ENCODE measurements at places on chromosomes 1 and 21.

- DNase-seq, result no peak
These were observed 101.0 kb upstream of the NFIA start for GRCh38 chr1:60981357-60981756.

GRCh38 chr1:181113059-181113641, 24.6 kb downstream of the IER5 start:
- no peak for DNase-seq

- no peak for DNase-seq
These were observed 10.9 kb downstream of the LSS start for GRCh38 chr21:46217511-46218196.

GRCh38 chr1:54347955-54348699, 58.1 kb downstream of the SSBP3 start:
- no peak for DNase-seq

DNA sequence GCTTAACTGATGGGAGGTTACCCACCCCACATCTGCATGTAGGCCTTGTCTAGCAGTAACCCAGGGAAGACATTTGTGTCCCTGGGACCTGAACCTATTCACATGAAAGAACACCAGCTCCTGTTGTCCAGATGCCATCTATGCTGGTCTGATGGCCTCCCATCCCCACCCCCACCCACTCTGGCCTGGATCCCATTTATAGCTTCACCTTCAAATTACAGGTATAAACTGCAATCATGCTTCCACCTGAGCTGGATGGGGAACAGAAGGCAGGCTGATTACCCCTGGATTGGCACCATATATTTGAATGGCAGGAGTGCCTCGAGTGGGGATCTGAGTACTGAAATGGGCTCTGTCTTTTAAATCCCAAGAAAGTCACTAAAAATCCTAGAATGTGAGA, 312.7 kb upstream of the USP24 start:
- no peak for DNase-seq

DNA sequence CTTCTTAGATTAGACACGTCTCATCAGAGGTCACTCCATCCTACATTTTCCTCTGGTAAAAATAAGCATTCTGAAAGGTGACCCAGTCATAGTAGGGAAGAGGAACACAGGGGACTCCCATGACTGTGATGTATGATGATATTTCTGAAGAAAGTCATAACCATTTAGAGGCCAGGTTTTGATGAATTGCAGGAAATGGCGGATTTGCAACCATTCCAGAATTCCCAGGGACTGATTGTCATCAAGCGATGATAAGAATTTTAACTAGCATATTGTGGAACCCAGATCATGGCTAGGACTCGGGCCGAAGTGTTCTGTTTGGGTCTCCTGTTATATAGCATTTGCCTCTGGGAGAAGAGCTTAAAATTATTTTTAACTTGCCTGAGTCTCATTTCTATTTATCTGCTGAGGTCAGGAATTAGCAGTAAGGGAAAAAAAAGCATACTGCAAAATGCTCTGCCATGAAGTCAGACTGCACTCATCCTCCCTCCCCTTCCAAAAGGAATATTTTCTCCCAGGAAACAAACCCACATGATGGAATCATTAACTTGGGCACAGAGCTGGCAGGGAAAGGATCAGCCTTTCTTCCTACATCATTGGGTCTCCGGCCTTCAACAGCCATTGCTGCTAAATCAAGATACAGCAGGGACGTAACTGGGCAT, 286.7 kb downstream of the HLX start:
- DNase-seq, result no peak

- DNase-seq, result no peak
These were observed 8.7 kb upstream of the COX20 start for GRCh38 chr1:244826712-244827111.

DNA sequence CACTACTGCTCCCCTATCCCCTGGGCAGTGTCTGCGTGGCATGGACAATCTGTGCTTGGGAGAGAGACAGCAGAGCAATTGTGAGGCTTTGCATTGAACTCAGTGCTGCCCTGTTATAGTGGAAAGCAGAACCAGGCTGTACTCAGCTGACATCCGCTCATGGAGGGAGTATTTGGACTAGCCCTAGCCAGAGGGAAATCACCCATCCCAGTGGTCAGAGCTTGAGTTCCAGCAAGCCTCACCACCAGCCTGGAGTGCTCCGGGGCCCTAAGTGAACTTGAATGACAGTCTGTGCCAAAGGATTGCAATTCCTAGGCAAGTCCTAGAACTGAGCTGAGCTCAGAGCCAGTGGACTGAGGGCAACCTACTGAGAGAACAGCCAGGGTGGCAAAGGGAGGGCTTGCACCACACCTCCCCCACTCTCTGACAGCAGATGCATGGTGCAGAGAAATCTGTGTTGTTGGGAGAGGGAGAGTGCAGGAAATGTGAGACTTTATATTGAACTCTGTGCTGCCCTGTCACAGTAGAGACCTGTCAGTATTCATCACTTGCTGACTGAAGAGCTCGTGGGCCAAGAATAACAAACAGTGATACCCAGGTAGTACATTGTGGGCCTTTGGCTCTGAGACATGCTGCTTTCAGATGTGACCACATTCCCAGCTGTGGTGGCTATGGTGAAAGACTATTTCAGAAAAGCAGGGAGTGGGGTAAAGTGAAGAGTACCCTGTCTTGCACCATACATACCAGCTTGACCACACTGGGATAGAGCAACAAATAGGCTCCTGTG, 107.7 kb upstream of the SLC5A9 start:
- DNase-seq, result no peak

DNA sequence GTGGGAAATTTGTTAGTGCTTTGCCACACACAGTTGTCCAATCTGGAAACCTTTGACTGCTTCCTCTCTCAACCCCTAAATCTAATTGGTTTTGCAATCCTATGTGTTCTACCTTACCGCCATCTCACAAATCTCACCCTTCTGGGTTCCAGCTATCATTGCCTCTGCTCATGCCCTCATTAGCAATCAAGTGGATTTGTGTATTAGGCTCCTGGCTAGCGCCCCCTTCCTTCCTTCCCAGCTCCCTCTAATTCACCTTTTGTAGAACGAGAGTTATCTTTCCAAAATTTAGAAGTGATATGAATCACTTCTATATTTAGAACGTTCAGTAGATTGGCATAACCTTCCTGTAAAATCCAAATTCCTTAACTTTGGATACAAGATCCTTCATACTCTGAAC, 18.6 kb downstream of the FMO1 start:
- DNase-seq, result no peak

GRCh38 chr21:32144851-32145250, 134.0 kb downstream of the MIS18A start:
- DNase-seq, result no peak

DNA sequence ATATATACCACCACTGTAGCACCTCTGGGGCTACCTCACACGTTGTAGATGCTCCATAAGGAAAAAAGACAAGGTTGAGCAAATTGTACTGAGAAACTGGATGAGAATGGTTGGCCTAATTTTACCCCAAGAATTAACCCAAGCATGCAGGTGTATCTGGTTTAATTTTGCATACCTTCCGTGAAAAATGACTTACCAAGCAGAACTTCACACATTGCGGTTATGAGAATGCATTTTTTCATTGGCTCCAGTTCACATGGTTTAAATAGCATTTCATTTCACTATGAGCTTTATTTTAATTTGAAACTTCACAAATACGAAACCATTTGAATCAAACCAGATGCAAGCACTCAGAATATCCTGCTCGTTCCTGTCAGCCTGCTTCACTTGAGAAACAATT, 512.2 kb downstream of the LTN1 start:
- no peak for DNase-seq

DNA sequence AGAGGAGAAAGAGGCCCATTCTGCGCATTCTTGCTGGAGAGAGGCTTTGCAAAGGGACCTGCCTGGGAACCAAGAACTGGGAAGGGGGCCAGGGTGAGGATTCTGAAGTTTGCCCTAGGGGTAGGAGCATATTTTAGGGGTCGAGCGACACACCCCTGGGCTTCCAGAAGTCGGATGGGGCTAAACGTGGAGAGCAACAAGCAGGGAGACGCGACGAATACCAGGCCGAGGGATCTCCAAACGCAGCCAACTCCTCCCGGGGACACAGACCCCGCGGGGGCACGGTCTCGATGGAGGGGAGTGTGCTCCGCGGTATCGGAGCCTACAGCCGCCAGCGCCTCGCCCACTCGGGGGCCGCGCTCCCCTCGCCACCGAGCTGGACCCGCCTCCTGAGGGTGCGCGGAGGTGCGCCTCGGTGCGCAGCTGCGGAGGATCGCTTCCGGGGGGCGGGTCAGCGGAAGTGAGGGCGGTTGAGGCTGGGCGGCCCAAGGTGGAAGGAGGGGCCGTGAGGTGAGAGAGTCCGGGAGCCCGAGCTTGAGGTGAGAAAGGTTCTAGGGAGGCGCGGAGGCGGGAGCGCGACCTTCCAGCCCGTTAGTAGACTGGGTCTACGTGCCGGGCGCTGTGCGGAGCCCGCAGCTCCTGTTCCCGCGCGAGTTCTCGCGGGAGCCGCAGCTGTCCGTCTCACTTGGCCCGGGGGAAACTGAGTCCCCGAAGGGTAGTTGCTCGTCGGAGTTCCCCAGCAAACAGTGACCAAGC, at the start of gene MTFR1L:
MTFR1L (plus strand) TSS at position 464 of the 756 bp plus-strand sequence. CDS start 3,151 bp downstream, outside the sequence.
- DNase-seq, result peak; percentile 87

GRCh38 chr1:67338642-67339041, 31.0 kb downstream of the IL12RB2 start:
- no peak for DNase-seq

- no peak for DNase-seq
These were observed 2.3 kb upstream of the HPCA start for GRCh38 chr1:32884032-32884372.

- no peak for DNase-seq
These were observed 140.4 kb downstream of the ST6GALNAC5 start for GRCh38 chr1:77007675-77008074.

DNA sequence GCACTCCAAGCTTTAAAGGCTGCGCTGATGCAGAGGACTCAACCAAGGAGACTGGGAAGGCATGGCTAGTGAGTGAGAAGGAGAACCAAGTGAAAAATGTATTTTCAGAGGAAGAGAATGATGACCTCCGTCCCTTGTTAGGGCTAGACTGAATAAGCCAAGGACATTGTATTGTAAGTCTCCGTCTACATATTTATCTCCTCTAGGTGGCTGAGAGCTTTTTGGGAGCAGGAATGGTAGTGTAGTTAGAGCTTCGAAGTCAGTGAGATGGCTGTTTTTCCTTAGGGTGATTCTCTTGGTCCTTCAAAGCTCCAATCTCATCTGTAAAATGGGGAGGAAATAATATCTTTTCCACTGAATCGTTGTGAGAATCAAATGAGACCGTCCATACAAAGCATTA, 37.6 kb downstream of the ZBTB40 start:
- DNase-seq, result no peak

DNA sequence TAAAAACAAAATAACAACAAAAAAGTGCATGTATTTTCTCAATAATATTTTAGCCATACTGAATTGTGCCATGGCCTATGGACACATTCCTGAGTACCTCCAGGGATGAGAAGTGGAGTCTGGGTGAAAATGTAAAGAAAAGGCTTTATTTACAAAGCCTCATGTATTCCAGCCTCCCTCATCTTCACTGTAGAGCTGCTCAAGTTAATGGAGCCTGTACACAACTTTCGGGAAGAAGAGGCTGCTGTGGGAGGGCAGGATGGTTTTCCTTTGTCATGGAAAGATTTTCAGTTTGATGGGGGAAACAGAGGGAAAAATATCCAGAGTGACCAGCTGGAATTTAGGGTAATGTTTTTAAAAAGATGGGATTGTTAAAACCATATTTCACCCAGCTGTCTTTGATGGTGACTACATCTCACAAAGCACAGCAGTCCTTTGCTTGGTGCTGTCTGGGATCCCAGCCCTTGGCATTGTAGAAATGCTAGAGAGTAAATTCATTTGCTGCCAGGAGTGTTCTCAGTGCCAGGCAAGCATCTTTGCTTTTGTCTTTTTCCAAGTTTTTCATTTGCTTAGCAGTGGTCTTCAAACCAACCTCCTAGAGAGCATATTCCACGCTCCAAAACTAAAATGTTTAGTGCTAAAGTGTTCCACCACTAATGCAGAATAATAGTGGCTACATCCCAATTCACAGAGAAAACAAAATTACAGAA, 54.9 kb downstream of the DPT start:
- DNase-seq, result no peak

DNA sequence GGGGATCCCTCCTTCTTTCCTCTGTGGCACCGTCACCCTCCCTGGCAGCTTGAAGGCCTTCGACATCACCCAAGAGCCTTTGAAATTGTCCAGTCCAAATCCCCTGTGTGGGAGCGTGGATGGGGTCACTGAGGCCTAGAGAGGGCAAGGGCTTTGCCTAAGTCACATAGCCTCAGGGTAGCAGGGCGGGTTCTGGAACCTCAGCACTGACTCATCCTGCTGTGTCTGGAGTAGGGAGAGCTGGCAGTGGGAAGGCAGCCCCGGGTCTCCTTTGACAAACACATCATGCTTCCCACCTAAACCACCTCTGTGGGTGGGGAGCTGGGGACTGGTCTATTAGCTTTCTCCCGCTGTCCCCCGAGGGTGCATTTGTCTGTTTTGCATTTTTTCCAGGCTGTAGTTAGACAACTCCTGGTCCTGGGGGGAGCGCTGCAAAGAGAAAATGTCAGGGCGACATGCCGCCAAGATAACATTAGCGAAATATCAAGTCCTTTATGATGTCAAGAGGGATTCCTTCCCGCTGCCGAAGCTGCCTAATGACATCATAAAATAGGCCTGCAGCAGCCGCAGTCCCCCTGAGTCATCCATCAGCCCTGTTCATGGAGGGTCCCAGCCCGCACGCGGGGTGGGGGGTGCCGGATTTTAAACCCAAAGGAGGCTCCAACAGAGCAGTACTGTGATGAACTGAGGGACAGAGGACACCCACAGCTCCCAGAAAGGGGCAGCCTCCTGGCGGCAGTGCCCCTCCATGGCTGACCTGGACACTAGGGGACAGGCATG, 77.0 kb upstream of the POU3F1 start:
- no peak for DNase-seq

DNA sequence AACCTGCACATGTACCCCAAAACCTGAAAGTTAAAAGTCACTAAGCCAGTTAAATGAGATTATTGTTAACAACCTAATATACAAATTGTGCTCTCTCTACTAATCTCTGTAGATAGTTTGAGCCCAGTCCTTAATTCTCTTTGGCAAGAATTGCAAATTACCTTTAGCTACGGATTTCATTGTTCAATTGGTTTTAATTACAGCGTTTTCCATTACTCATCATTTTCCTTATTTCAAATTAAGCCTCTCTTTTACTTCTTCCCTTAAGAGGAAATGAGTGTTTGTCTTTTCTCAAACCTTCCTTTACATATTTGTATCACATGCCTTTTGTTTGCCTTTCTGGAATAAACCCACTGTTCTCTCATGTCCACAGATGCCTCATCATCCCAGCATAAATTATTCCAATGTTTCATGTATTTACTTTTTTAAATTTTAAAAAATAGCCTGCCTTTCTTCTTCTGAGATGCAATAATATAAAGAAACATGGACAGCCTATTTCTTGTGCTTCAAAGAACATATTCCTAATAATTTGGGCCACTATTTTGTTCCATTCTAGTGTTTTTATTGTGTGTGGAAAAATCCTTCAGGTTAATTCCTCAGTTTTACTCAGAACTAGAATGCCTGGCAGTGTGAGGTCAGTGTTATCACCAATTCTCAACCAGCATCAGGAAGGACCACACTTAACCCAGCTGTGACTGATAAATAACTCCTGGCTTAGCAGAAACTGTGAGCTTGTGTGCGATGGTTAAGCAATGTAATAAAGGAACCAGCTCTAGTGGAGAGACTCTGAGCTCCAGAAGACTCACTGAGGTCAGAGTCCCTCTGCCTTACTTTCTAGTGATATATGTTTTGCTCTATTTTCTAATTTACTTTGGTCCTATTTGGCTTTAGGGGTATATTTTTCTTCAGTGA, 600.5 kb downstream of the LTN1 start:
- DNase-seq, result peak; percentile 96

All from OCI-M1 (cell line).